ENCODE measurements at places on chromosomes 13 and 19.

DNA sequence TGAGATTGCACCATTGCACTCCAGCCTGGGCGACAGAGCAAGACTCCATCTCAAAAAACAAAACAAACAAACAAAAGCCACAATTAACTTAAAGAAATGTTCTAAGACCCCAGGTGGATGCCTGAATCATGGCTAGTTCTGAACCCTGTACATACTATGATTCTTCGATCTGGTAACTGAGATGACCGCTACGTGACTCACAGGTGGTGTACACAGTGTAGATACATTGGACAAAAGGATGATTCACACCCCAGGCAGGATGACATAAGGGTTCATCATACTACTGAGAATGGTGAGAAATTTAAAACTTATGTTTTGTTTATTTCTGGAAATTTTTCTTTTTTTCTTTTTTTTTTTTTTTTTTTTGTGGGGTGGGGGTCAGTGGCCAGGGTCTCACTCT is 6.5 kb downstream of the ZNF426 start:
- DNase-seq, result peak; percentile 73

- DNase-seq, result peak; percentile 96
These were observed 225.8 kb upstream of the IRS2 start for GRCh38 chr13:110012102-110012739.

- no peak for DNase-seq
These were observed 2304.9 kb downstream of the PCDH9 start for GRCh38 chr13:64925284-64925683.

GRCh38 chr13:39394796-39395678 is 208.0 kb downstream of the LHFPL6 start:
- no peak for DNase-seq

GRCh38 chr19:3538965-3539755 is at the start of gene TEKTIP1:
TSS of gene TEKTIP1 (plus strand) at chr19:3539174. CDS start at chr19:3539178, 4 bp downstream.
- no peak for DNase-seq

DNA sequence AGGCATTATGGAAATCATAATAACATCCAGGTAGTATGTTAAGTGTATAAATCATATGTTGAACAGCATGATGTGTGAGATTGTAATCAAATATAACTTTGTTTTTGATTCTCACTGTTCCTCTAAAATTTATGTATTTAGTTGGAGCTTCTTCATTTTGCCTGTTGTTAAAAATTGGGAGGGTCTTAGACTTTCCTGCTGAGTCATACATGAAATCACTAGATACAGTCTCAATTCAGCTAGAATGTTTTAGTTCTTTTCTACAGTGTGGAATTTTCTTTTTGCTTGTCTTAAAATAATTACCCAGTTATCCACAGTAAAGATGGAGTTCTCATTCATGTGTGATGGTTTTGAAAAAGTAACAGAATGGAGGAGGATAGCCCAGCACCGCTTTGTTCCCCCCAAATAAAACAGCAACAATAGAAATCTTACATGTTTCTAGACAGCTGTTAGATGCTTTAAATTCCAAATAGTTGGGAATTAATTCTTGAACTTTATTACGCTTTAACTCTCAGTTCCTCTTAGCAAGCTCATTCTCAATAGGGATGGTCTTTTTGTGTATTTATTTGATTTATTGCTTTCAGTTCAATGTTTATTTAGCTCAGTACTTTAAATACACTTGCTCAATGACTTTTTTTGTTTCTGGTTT is 109.5 kb downstream of the PDS5B start:
- no peak for DNase-seq

DNA sequence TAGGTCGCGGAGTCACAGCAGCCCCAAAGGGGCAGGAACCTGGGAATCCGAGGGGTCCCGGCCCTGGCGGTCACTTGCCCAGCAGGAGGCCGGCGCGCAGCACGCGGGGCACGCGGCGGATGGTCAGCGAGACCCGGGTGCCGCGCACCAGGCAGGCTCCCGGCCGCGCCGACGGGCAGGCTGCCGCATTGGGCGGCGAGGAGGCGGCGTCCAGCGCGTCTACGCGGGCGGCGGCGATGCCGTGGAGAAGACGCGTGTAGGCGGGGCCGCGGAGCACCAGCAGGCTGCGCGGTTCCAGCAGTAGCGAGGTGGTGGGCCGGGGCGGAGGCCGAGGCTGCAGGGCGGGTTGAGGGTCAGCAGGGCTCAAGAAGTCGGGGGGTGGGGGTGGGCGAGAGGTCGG is 607 bp upstream of the SYNE4 start:
- peak; percentile 47 for DNase-seq

- no peak for DNase-seq
These were observed 340.7 kb downstream of the MTUS2 start for GRCh38 chr13:29160862-29161261.

GRCh38 chr13:99311137-99311536 is 3.9 kb upstream of the GPR183 start:
- peak; percentile 73 for DNase-seq

GRCh38 chr13:91399189-91400062 is 1.0 kb downstream of the GPC5 start:
- DNase-seq, result no peak

DNA sequence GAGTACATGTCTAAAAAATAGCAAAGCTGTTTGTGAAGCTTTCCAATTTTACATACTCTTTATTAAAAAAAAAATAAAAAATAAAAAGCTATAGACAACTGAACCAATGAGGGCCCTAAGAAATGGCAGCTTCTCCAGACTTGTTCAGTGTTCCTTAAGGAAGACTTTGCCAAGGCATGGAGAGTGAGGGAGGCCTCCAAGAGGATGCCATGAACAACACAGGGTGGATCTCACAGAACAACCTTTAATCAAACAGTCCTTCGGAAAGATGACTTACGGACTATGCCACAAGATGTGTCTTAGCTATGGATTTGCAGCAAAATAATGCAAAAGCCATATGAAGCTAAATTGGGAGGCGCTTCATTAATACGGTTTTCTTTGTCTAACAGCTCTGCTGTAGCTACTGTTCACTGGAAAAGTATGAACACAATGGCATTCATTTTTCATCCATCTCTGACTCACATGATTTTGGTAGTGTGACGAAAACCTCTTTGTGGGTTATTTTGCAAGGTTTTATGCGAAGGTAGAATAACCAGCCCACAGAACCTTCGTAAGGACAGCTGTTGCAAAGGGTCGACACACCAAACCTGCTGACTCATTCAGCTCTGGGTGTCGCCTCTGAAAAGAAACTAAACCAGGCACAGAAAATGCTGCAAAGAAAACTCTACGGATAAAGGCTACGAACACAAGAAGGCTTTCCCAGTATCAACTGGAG is 27.7 kb downstream of the EFNB2 start:
- peak; percentile 71 for DNase-seq

DNA sequence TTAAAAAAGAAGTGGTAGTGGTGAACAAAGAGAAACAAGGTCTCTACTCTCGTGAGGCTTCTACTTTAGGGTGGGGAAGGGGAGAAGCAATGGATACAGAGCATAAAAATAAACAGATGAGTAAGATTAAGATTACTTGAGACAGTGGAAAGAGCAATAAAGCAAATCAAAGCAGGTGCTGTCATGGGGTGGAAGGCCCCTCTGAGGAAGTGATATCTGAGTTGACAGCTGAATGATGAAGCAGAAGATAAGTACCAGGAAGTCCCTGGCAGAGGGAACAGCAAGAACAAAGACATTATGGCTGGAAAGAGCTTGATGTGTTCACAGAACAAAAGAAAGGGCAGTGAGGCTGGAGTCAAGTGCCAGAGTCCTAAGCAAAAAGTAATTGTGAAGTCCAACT is 221.8 kb downstream of the ENOX1 start:
- DNase-seq, result no peak

- no peak for DNase-seq
These were observed 9.6 kb downstream of the ZNF211 start for GRCh38 chr19:57642396-57643046.

DNA sequence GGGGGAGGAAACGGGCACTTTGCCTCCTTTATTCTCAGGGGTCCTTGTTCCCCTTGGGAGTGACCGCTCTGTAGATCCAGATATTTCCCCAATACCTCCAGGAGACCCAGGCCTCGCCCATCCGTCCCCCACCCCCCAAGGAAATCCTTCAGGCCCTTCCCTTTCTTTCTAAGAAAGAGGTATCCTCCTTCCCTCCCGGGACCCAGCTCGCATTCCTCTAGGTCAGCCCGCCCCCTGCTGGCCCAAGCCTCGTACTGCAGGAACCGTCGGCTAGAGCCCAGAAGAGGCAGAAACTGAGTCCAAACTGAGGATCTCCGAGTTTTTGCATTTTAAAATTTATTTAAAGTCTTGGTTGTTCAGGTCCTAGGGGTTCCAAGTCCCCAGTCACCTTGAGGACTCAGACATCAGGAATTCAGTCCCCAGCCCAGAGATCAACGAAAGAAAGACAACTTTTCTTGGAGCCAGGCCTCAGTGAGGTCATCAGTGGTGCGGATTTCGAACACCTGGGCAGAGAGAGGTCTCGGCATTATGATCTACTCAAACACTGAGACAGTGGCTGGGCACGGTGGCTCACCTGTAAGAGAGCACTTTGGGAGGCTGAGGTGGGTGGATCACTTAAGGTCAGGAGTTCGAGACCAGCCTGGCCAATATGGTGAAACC is 7.5 kb upstream of the LRFN1 start:
- DNase-seq, result peak; percentile 41

- DNase-seq, result no peak
These were observed 1189.7 kb downstream of the EFNB2 start for GRCh38 chr13:105345730-105346129.

GRCh38 chr13:105464249-105464648 is 1071.2 kb downstream of the EFNB2 start:
- no peak for DNase-seq

DNA sequence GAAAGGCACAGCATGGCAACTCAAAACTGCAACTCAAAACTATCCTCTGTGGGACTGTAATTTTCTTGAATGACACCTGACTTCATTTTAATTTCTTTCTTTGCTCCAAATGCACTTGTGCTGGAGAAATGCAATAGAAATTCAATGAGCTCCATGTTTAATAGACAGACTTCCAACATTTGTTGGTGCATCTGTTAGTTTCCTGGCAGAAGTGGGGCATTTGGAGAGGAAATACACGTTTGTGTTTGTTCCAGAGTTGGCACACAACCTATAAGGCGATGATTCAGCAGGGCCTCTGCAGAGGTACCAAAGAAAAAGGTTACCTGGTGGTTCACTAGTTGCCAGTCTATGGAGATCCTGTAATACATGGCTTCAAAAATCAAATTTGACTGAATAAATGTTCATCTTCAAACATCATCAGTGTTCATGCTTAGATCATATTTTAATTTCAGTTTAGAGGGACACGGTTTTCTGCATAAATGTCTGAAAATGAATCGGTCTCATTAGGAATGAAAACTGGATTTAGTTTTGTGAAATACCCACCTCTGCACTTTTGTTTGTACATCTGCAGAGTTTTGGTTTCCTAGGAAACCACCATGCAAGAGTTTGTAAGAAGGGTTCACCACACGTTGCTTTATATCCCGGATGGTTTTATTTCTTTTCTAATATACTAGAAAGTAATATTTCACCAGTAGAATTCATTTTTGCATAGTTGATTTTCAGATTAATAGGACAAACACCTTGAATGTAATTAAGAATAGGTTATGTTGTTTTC is 21.8 kb upstream of the OBI1 start:
- no peak for DNase-seq

DNA sequence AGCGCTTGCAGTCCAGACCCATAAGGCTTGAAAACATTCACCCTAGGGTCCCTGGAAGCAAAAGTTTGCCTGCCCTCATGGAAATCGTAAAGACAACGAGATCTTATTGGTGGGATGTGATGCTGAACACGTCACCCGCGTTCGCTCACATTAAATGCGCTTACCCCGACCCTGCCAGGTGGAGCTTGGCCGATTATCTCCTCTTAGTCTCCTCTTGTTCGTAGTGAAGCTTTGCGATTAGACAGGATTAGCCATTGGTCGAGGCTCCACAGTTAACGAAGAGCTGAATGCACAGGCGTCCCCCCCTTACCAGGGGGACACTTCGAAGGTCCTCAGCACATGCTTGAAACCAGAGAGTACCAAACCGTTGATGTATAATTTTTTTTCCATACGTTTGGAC is 16.0 kb upstream of the KDM4B start:
- no peak for DNase-seq

- no peak for DNase-seq
These were observed 17.8 kb upstream of the CLN5 start for GRCh38 chr13:76973920-76974617.

- no peak for DNase-seq
These were observed 1070.2 kb downstream of the EFNB2 start for GRCh38 chr13:105465251-105465650.

GRCh38 chr19:6220385-6221191 is 59.2 kb downstream of the MLLT1 start:
- peak; percentile 29 for DNase-seq

GRCh38 chr19:30799865-30800755 is 427.9 kb downstream of the ZNF536 start:
- no peak for DNase-seq

- no peak for DNase-seq
These were observed 424.9 kb downstream of the FGF9 start for GRCh38 chr13:22095794-22096193.

- peak; percentile 7 for DNase-seq
These were observed 12.0 kb downstream of the B3GNT3 start for GRCh38 chr19:17806945-17807344.

- DNase-seq, result no peak
These were observed 63.0 kb downstream of the TBC1D4 start for GRCh38 chr13:75418997-75419396.

DNA sequence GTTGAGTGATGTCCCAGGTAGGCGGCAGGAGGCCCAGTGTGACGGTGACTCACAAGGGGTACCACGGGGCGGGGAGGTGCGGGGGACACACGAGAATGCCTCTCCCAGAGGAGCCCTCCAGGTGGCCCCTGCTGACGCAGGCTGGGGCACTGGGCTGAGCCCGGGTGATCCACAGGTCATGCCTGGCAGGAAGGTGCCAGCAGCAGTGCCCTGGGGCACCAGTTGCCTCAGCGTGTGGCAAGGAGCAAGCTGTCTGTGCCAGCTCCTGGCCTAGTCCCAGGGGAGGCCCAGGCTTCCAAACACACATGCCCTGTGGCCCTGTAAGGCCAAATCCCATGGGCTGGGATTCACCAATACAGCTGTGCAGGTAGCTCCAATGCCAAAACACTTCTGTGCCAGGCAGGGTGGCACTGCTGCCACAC is 28.0 kb downstream of the AKT2 start:
- no peak for DNase-seq

- DNase-seq, result peak; percentile 81
These were observed 12.9 kb upstream of the ZNF564 start for GRCh38 chr19:12564016-12564664.
